Kidney epithelial cell (primary cell): ENCODE measurements at places on chromosomes 2 and 18. TPM values are rescaled to one million over a fixed set of nuclear protein-coding genes. Genes with fewer than 3 reads are reported as not detected.

DNA sequence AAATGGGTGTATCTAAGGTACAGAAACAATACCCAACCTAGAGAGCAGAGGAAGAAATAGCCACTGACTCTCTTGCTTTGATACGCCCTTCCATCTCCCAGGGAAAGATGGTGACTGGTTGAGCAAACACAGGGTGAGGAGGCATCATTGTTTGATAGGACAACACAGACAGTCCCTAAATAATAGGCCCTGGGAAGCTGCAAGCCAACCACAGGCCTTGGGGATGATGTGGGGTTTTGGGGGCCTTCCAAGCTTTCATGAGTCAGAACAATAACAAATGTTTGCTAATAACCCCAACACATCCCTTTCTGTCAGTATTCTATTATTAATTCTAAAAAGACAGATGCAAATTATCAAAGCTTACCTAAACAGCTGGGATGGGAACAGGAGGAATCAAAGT, 9.8 kb downstream of the LGALSL start:
- DNase-seq = no peak

- DNase-seq = no peak
These were observed 222.3 kb downstream of the SMAD2 start for GRCh38 chr18:47708206-47708605.

DNA sequence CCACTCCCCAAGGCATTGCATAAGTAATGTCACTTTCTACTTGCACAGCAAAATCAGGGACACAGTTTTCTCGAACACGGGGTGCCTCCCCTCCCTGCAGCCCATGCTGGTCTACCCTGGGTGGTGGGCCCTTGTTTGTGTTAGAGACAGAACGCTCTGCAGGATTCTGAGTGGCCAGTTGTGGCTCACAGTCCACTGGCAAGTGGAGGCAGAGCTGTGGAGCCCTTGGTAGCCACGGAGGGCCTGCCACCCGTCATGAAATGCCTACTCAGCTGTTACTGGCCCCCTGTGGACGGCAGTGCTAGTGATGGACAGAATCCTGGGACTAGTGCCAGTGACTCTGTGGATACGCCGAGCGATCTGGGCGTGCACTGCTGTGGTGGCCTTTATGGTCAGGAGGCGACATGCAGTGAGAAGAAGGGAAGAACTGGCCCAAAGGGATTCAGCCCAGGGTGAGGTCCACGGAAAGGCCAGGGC, 54.0 kb upstream of the TXNDC2 start:
- DNase-seq = no peak

- DNase-seq = no peak
These were observed 41.8 kb upstream of the FOSL2 start for GRCh38 chr2:28350791-28351285.

DNA sequence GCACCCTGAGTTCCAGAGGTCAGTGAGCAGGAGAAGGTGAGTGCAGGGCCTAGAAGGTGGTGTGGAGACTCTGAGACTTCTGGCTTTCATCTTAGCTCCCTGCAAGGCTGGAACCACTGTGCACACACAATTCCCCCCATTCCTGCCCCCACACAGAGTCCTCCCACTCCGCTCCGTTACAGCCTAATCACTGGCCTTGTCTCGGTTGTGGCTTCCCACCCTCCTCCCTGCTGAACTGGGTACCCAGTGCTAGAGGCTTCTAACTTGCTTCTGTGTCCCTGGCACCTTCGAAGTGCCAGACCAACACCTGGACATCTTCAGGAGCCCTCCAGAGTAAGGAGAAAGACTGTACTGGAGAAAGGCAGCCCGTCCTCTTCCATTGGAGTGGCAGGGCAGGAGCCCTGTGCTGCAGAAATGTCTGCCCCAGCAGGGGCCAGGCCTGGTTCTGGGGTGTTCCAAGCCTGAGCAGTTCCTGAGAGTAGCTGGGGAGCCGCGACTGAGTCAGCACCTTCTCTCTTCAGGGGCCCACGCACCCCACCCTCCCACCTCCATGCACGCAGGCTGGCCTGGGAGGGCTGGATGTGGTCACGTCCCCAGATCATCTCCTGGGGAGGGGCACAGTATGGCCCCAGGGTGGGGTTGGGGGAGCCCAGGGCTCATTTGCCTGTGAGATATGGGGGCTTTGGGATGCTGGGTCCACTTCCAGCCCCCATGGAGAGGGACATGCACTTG, 23.4 kb downstream of the CROCC2 start:
- no peak for DNase-seq

DNA sequence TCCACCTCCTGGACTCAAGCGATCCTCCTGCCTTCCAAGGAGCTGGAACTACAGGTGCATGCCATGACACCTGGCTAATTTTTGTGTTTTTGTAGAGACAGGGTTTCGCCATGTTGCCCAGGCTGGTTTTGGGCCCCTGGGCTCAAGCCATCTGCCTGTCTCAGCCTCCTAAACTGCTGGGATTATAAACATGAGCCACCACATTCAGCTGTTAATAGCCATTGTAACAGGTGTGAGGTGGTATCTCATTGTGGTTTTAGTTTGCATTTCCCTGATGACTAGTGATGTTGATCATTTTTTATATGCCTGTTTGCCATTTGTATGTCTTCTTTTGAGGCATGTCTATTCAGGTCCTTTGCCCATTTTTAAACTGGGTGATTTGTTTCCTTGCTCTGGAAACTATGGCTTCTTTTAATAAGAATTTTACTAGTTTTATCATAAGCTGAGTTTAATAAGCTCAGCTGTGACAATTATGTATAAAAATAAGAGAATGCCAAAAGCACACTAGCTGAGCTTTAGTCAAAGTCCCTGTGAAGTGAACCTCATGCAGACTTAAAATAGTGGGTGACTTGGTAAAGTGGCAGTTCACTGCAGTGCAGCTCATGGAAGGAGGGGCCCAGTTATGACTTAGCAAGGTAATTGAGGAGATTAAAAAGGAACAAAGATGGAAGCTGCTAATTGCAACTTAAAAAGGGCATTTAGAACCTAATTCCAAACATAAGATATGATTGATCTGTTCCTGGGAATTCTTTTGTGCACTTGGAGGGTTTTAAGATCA, 465.1 kb downstream of the TGIF1 start:
- DNase-seq = no peak

DNA sequence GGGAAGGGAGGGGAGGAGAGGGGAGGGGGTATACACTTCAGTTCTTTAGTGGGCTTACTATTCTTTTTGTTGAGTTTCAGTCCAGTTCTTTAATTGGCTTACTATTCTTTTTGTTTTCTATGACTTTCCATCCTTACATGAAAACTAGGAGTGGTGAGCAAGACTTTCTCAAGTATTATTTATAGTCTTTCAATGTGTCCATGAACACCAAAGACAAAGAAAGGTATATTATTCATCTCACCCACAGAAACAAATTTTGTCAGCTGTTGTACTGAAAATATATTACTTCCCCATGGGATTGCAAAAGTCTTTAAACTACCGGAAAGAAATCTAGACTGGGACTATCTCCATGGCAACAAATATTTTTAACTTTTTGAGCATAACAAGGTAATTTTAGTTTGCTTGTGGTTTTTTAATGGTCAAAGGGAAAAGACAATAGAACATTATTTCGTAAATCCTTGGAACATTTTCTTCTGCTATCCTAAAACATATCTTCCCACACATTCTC, 17.6 kb downstream of the ADAM17 start:
- DNase-seq = no peak

GRCh38 chr2:215442401-215442787, 6.5 kb upstream of the FN1 start:
- no peak for DNase-seq

DNA sequence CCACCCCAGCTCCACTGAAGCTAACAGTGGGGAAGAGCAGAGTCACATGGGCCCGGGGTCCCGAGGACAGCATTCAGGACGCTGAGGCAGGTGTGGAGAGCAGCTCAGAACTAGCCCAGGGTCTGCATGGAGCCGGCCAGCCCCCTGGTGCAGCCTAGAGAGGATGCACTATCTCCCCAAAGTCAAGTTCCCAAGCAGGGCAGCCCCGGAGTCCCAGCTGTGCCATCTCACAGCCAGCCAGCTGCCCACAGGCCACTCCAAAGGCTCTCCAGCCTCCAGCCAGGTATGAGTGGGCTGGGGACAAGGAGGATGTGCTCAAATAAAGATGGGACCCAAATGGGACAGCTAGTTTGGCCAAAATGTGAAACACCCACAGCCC, 41.0 kb downstream of the BIN1 start:
- DNase-seq = no peak

- no peak for DNase-seq
These were observed 14.5 kb downstream of the OSBPL6 start for GRCh38 chr2:178208817-178209216.

- DNase-seq = no peak
These were observed 69.7 kb downstream of the TGOLN2 start for GRCh38 chr2:85257970-85258605.

GRCh38 chr2:212021947-212022346, 516.7 kb downstream of the ERBB4 start:
- DNase-seq = no peak

DNA sequence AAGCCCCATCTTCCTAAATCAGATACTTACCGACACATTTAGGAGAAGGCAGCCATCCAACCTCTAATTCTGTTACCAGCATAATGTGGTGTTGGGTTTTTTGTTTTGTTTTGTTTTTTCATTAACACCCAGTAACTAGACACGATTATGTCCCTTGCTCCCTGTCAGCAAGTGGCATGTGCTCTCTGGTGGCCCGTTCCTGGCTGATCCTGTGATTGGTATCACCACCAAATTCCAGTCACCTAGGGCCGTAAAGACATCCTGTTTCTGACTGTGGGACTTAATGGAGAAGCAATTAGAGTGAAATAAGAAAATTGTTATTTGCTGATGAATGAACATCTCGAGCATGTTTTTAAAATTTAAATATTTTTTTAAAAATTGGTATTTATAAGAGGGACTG, 5.9 kb upstream of the DLX1 start:
- DNase-seq = no peak

DNA sequence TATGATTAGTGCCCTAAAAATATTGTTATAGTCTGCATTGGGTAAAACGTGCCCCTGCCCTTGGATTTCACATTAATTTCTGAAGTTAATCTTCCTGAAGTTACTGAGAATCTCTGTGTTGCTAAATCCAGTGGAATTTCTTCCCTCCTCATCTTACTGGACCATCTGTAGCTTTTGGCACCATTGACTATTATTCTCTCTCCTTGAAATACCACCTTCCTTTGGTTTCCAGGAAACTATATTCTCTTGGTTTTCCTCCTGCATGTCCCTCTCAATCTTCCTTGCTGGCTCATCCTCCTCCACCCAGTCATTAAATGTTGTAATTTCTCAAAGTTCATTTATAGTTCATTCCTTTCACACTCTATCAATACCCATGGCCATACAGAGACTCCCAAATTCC, 110.6 kb upstream of the SLC35G4 start:
- no peak for DNase-seq

DNA sequence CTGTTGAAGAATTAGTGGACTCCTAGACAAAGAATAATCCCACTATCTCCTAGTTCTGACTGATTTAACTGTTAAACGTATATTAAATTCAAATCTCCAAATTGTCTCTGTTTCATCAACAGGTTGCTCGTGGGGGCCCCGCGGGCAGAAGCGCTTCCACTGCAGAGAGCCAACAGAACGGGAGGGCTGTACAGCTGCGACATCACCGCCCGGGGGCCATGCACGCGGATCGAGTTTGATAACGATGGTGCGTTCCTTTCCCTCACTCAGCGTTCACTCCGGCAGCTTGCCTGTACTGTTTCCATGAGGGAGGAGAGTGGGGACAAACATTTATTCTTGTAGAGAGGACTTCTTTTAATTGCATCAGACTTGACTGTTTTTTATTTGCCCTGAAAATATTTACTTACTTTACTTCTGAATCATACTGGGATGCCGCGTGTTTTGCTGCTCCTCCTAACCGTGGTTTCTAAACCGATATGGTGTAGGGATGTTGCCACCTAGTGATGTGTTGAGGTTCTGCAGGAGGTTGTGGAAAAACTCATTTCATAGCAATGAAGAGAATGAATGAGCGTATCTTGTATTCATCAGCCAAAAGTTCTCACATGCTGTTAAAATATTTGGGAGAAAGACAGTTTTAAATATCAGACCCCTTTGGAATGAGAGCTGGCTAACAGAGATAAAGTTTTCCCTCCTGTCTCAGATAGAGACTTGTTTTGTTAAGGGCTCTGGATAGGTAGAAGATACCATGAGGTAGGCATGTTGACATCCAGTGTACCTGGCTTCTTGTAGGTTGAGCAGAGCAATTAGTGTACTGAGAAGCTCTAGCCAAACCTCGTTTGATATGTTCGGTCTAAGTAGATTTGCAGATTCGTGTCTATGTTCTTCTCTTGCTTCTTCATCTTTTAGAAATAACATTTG, 38.3 kb downstream of the ITGA6 start:
- no peak for DNase-seq

GRCh38 chr2:216486271-216486670, 12.4 kb upstream of the RPL37A start:
- DNase-seq = no peak

DNA sequence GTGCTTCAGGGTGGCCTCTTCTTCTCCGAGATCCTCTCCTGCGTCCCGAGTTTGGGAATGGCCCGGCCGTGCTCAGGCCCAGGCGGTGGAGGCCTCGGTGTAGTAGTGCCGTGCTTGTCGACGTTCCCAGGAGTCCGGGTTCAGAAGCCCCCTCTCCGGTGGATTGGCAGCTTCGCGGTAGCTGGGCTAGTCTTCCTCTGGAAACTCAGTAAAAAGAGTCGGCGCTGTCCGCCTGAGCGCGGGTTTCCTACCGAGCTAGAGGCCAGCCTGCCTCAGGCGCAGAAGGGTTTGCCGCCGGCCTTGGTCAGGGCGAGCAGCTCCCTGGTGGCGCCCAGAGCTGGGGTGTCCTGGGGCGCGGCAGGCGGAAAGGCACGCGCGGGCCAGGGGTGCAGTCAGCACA, 3.2 kb downstream of the RALBP1 start:
- DNase-seq = no peak

GRCh38 chr2:231227310-231228162, 29.1 kb downstream of the ARMC9 start:
- peak; percentile 44 for DNase-seq

DNA sequence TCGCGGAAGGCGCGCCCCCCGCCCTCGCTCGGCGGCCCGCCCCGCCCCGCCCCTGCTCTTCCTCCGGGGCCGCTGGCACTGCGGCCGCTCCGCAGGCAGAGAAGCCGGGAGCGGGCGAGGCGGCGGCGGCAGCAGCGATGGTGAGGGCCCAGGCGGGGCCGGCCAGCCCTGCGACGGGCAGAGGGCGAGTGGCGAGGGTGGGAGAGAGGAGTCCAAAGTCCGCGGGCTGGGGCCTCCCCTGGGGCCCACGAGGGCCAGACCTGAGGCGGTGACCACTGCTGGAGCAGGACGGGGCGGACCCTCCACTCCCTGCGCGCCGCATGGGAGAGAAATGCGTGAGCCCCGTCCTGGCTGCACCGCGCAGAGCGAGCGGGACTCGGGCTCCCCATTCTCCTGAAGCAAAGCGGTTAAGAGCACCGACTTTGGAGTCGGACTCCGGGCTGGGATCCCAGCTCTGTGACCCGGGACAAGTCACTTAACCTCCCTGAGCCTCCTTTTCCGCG, at the start of gene VAMP5:
TSS of gene VAMP5 (plus strand) at position 78 of the 503 bp plus-strand sequence. CDS start at position 138, 60 bp downstream.
- DNase-seq = no peak

The DNER gene
- 4.4 and 5.5 TPM in 2 replicates for total RNA-seq

The AOX1 gene
- 0.68 and 0.88 TPM in 2 replicates for total RNA-seq

The ACKR3 gene
- 0.89 and 1.2 TPM in 2 replicates for total RNA-seq

The ASXL3 gene
- 1.4 and 1.8 TPM in 2 replicates for total RNA-seq

The GAL3ST2 gene
- not detected in 2 replicates for total RNA-seq

The CDKL4 gene
- 1.2 TPM in 1 of 2 replicates, not detected in the other for total RNA-seq

The VIT gene
- not detected in 2 replicates for total RNA-seq
